Stimulated activated effector memory CD8-positive, alpha-beta T cell treated with anti-CD3 and anti-CD28 coated beads, Interleukin-12 subunit alpha, Interleukin-12 subunit beta, amount 100 ng/mL, for 72 hours (primary cell): ENCODE measurements at places on chromosomes 7 and 10.

DNA sequence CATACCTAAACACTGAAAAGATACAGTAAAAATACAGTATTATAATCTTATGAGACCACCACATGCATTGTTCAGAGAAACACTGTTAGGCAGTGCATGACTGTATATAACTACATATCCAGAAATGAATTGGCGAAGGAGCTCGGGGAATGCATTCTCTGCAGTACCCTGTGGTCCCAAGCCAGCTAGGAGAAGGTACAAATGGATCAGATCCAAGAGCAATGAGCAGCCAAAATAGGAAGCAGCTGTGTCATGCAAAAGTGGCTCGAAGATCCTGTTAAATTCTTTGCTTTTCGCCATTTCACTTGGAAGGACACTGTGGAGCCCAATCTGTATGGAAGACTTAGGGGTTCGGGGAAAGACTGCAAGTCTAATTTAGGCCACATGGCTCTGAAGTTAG lies 334.8 kb downstream of the TNS3 start:
- DNase-seq, result no peak

- no peak for DNase-seq
Observed at GRCh38 chr10:131578472-131578970, 267.0 kb upstream of the TCERG1L start.

DNA sequence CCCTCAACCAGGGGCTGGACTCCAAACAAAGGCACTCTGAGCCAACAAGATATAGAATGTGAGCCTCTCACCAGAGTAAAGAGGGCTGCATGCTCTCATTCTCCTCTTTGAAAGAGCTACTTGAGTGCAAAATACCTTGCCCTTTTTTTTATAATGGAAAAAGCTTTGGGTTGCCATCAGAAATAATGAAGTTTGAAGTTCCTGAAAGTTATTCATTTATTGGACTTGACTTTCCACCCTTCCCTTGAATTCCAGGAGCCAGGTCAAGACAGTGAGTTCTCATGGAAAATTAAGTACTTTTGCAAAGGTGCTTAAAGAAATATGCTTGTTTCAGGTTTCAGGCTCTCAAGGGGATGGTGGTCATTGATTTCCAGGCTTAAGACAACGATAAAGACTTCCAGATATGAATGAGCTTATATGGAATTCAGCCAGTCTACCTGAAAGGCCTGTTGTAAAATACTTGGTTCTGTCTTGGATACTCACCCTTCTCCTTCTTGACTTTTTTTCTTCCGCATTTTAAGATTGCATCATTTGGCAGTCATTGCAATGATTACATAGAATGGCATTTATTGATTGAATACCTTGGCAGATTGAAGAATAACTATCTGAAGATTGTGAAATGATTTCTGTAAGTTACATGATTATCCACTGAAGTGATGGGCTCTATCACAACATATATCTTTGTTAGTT lies 696.4 kb downstream of the INHBA start:
- no peak for DNase-seq

DNA sequence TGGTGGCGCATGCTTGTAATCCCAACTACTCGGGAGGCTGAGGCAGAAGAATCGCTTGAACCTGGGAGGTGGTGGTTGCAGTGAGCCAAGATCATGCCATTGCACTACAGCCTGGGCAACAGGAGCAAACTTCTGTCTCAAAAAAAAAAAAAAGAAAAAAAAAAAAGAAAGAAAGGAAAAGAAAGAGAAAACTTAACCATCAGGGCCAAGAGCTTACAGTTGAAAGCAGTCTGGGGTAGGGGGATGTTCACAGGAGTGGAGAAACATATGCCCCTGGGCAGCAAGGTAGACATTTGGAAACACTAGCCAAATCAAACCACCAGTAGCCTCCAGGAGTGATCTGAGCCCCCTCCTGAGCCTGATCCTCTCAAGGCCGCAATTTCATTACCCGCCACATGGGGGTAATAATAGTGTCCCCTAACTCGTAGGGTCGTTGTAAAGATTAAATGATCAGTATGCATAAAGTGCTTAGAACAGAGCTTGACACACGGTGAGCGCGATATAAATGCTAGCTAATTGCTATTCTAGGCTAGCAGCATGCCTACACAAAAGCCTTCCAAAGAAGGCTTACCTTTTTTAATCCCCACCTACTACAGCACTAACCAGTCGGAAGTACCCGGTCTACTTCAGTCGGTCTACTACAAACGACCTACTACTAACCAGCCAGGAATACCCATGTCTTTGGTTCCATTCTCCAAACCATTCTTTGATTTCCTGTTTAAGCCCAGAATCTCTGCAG lies 274.3 kb upstream of the NEBL start:
- no peak for DNase-seq
